ENCODE measurements at places on chromosomes 16 and 17.

- DNase-seq = no peak
These were observed 116.0 kb upstream of the SOX9 start for GRCh38 chr17:72004611-72005331.

DNA sequence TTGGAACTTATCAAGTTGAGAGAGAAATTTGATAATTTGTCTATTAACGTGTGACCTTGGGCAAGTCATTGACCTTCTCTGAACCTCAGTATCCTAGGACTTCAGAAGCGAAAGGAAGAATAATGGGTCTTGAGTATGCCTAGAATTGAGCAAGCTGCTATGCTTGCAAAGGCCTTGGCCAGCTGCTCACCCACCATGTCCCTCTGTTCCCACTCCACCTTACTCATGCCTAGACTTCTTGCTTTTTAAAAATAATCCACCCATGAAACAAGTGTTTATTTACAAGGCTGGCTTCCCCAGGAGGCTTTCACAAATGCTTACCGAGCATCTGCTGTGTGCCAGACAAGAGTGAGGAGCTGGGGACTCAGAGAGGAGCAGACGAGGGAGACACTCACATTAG is 590.6 kb downstream of the MAF start:
- no peak for DNase-seq

DNA sequence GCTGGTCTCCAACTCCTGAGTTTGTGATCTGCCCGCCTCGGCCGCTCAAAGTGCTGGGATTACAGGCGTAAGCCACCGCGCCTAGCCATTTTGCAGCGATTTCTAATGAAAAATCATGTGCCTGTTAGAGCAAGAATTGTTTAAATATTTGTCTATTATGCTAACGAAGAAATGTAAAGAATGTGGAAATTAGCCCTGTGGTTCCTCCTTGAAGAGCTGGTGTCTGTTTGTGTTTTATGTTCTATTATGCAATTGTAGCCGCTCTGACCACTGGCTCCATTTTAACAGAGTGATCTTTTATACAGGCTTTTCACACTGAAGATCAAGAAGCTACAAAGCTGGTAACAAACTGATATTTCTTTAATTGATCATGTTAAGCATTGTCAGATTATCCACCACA is 217.3 kb downstream of the USP22 start:
- no peak for DNase-seq

- DNase-seq = no peak
These were observed 5.6 kb upstream of the ANKS4B start for GRCh38 chr16:21227866-21228265.

DNA sequence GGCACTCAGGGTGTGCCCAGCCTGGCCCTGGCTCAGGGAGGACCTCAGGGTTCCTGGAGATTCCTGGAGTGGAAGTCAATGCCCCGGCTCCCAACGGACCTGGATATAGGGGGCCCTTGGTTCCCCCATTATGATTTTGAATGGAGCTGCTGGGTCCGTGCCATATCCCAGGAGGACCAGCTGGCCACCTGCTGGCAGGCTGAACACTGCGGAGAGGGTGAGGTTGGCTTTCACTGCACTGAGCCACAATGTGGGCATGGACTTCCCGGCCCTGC is 23.6 kb downstream of the USP6 start:
- DNase-seq = no peak

DNA sequence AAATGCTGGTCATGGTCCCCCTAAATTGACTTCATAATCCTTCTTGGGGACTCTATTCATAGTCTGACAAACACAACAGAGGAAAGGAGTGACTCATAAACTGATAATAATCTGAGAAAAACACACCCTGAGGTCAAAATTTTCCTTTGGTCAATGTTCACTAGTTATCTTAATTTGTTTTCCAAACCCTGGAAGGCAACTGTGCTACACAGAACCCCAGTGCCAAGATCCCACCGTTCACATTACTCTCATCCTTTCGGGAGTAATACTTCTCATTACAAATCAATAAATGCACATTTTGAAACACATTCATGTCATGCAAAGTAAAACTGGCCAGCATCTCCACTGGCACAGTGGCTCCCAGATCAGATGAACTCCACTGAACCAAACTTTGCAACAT is 23.2 kb downstream of the COIL start:
- peak; percentile 27 for DNase-seq
